ENCODE measurements at places on chromosomes 13 and 19.

DNA sequence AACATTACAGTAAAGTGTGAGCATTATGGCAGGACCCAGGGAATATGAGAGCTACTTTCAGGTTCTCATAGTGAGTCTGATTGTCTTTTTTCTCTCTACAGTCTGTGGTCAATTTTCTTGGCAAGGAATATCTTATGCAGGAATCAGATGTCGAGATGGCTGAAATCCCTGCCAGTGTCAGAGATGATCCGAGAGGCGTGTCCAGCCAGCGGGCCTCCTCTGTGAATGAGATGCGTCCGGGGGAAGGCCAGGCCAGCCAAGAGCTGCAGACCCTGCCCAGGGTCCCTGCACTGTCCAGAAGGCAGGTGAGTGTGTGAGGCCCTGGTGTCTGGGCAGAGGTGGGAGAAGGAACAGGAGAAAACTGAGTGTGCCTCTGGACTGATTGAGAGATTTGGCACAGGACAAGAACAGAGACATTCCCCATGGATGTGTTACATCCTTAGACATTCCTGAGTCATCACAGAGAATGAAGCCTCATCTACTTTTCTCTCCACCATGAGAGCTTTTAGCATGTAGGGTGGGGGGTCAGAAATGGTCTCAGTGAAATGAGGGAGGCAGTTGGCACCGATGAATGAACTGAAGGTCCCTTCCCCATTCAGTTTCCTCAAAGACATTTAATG is 27.3 kb upstream of the EDDM13 start:
- DNase-seq: no peak

- no peak for DNase-seq
These were observed 28.4 kb upstream of the ENOX1 start for GRCh38 chr13:43815204-43815603.

DNA sequence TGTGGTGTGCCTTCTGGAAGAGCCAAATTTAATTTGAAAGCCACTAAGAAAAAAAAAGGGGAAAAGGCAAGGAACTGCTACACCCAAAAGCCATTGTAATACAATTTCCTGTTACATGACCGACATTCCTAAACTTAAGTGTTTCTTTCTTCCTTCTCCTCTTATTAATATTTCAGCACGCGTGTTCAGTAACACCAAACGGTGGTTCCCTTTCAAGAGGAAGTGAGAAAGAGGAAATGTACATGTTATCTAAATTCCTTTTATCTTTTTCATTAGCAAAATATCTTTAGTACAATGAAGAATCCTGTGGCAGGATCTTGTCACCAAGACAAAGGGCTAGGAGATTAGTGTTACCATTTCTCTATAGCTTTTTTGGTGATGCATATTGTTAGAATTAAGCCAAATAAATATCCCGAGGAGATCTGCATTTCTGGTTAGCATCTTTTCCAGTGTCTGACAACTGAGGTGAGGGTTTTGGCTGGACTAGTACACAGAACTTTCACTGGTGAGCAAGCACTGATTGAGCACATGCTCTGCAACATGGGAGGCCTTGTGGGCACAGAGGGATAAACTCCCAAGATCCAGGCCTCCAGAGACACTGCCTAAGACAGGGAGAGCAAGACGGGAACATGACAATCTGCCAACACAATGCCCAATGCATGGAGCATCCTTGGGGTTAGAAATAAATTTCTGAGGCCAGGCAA is 22.1 kb downstream of the LATS2 start:
- DNase-seq: peak; percentile 49

GRCh38 chr13:44104969-44105368 is 225.3 kb downstream of the LACC1 start:
- no peak for DNase-seq

DNA sequence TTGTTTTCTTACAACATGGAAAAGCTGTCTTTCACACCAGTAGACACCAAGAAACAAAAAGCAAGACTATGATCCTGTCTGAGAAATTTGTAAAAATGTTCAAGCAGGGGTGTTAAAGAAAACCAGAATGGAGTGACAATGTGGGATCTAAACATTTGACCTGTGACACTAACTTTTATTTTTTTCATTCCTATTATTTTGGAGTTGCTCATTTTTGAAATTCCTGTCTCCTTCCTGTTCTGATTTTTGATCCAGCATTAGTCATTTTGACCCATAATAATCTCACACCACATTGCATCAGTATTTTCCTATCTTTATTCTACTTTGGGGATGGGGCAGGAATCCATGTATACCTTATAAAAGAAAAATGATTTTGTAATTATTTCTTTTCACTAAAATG is 164.2 kb downstream of the DLEU7 start:
- no peak for DNase-seq

- DNase-seq: no peak
These were observed 10.4 kb downstream of the ZNF561 start for GRCh38 chr19:9610484-9611113.

GRCh38 chr13:24491845-24492244 is 20.7 kb downstream of the PARP4 start:
- no peak for DNase-seq

- DNase-seq: no peak
These were observed 687 bp upstream of the FTL start for GRCh38 chr19:48964205-48965039.

GRCh38 chr19:32671883-32672593 is 2.9 kb downstream of the ANKRD27 start:
- DNase-seq: peak; percentile 81

- peak; percentile 40 for DNase-seq
These were observed 12.4 kb downstream of the NOSIP start for GRCh38 chr19:49567861-49568441.

DNA sequence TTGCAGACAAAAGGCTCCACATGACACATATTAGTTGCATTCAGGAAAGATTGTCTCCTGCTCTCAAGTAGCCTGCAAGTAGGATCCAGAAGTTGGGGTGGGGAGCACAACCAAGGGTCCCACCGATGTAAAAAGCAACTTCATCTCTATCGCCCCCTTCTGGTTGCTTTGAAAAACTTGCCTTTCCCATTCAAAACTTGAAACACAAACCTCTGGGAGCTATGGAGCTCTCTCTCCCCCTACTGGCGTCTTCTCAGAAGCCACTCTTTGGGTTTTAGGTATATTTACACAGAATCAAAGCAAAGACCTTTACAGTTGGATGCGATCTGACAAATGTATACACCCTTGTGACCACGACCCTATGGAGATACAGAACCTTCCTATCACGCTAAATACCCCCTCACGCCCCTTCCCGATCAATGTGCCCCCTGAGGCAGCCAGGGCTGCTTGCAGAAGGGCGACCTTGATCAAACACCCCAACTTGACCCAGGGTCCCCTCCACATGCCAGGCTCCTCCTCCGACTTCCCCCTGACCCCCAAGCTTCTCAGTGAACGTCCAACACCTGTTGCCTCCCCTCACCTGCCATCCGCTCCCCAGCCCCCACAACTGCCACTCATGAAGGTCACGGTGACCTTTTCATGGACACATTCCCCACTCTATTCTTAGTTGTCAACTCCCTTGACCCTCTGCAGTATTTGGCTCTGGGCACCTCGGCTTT is 10.1 kb downstream of the NOSIP start:
- peak; percentile 56 for DNase-seq

- DNase-seq: no peak
These were observed 42.6 kb downstream of the CYP4F22 start for GRCh38 chr19:15550929-15551292.

DNA sequence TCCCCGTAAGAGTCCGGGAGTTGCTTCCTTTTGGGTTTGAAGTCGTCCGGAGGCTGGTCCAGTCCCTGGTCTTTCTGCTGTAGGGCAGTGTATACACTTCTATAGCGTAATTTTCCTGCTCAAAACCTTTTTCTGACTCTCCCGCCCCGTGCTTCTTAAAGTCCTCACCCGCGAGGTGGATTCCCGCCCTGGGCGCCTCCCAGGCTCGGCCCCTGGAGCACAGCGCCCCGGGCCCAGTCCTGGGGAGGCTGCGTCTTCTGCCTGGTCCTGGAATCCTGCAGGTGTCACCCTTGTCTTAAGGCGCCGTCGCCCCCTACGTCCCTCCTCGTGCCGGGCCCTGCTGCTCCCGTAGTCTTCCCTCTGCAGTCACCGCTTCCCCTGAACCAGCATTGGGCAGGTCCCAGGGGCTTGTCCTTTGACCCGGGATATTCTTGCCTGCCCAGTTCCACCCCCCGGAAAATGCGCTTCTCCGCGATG is 34.4 kb upstream of the ZNF808 start:
- DNase-seq: no peak

DNA sequence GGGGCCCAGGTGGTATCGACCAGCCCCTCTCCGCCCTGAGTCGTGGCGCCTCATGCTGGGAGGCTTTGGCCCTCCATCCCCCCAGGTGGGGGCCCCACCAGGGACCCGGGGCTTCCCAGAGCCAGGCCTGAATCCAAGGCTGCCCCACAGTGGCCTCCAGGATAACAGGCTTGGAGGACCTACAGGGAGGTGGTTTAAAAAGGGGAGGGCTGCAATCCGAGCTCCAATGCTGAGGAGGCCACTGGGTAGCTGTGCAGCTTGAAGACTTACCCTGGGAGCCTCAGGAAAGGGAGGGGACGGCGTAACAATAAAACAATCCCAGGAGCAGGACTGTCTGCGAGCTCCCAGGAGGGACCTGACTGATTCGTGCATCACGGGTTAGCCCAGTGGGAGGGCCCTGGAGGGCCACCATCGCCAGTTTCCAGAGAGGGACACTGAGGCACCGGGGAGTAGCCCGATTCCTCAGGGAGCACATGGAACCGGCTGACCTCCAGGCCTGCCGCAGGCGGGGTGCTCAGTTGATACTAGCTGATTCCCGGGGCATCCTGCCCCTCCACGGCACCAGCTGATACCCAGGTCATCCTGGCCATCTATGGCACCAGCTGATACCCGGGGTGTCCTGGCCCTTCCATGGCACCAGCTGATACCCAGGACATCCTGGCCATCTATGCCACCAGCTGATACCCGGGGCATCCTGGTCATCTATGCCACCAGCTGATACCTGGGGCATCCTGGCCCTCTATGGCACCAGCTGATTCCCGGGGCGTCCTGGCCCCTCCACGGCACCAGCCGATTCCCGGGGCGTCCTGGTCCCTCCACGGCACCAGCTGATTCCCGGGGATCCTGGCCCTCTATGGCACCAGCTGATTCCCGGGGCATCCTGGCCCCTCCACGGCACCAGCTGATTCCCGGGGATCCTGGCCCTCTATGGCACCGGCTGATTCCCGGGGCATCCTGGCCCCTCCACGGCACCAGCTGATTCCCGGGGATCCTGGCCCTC is 3.7 kb upstream of the C2CD4C start:
- no peak for DNase-seq

DNA sequence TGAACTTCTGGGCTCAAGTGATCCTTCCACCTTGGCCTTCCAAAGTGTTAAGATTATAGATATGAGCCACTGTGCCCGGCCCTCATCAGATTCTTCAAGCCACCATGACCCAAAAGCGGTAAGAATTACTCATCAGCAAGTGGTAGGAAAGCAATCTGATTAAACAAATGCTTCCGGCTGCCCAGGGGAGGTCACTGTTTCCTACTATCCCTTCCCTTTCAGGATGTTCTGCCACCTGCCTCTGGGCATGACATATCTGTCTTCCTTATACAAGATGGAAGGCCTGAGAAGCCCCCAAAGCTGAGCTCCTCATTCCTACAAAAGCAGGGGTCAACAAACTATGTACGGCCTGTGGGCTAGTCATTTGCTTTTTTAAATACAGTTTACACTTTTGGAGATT is 7.0 kb downstream of the ABHD8 start:
- DNase-seq: no peak

DNA sequence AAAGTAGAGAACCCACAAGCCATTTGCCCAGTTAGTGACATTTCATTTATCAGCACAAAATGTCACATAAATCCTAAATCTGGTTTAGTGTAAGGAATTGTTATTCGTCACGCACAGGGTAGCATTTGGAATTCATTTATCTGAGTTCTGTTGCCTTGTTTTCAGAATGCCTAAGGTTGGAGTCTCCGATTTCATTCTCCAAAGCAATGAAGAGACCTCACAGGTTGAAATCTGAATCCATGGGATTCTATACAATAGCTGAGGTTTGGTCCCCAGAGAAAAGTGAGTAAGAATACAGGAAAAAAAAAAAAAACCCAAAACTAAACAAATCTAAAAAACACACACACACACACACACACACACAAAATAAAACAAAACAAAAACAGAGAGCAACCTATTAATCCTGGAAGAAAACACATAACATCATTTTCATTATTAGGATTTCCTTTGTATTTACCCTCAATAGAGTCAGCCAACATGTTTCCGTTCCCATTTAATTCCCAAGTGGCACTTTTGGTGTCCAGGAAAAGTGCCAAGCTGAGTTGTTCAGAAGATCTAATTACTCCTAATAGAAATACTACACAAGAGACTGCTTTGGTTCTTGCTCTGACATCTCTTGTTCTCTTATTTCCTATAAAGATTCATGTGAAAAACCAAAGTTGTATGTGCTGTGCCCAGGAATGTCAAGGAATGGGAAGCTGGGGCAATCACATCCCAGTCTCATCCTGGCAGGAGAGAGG is 36.2 kb upstream of the LRCH1 start:
- no peak for DNase-seq

DNA sequence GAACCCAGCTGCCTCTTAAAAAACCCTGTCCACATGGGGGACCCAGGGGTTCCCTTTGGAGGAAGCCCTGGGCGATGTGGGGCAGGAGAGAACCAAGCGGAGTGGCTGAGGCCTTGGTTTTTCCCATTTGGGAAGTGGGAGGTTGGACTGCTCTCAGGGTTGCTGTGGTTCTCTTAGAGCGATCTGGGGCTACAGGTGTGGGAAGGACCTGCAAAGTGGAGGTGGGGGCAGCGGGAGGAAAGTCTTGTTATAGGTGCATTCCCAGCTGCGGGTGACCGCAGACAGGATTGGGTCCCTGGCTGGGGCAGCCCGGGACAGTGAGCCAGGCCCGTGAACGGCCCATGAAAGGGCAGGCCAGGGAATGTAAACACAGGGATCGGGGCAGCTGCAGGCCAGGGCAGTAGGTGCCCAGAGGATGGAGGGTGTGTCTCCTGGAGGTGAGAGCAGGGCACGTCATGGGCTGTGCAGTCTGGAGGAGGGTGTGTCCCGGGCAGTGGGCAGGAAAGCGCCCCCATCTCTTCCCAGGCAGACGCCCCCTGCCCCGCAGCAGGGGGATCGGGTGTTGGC is 814 bp downstream of the SLC25A23 start:
- DNase-seq: no peak

GRCh38 chr19:41457241-41457640 is 14.3 kb downstream of the ERICH4 start:
- DNase-seq: no peak
